ENCODE measurements at places on chromosomes 3 and 15. TPM values are rescaled to one million over a fixed set of nuclear protein-coding genes. Genes with fewer than 3 reads are reported as not detected.

CFAP91 gene
- total RNA-seq = 0.05 TPM

GNAT1 gene
- not detected for total RNA-seq

TRPM7 gene
- total RNA-seq = 39.9 TPM

ZNF502 gene
- total RNA-seq = 3.4 TPM

PTH1R gene
- 12.4 TPM for total RNA-seq

RASL12 gene
- total RNA-seq = 6.7 TPM

CLCN2 gene
- total RNA-seq = 3.0 TPM

KLHL40 gene
- not detected for total RNA-seq

CPLX3 gene
- not detected for total RNA-seq

GOLGA6B gene
- total RNA-seq = not detected

REC114 gene
- total RNA-seq = not detected

C3orf70 gene
- total RNA-seq = 0.75 TPM

FSIP1 gene
- 0.25 TPM for total RNA-seq

SYNPR gene
- not detected for total RNA-seq

TTC21A gene
- total RNA-seq = 0.64 TPM

ZBED2 gene
- total RNA-seq = not detected

LRRC2 gene
- 0.37 TPM for total RNA-seq

INO80 gene
- total RNA-seq = 14.5 TPM

FEZF2 gene
- total RNA-seq = not detected

ABHD14A gene
- 39.6 TPM for total RNA-seq

VEPH1 gene
- total RNA-seq = 25.2 TPM

SELENOS gene
- total RNA-seq = 57.1 TPM

HTR3E gene
- not detected for total RNA-seq
